Muscle of back (tissue), 13 donors: ENCODE measurements at places on chromosomes 3 and 15. TPM values are rescaled to one million over a fixed set of nuclear protein-coding genes. Genes with fewer than 3 reads are reported as not detected.

- no peak for DNase-seq
Measured at GRCh38 chr15:94272251-94272898, 41.0 kb downstream of the MCTP2 start.

DNA sequence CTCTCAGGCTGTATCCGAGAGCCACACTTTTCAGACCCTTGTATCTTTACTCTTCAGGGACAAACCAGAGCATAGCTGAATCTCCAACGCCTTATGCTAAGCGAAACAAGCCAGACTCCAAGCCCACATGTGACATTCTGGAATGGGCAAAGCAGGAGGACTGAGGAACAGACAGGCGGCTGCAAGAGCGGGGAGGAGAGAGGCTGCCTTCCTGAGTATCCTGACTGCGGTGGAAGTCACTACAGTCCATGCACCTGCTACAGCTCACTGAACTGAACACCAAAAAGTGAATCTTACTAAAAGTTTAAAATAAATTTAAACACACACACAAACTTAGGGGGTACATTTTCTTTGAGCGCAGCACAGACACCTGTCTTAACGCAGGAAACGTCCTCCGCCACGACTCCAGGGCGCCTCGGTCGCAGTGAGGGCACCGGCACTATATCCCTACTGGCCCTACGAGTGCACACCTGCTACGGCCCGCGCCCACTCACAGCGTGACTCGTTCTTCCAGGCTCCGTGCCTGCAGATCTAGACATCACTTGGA lies 1.4 kb downstream of the CYFIP1 start:
- no peak for DNase-seq

DNA sequence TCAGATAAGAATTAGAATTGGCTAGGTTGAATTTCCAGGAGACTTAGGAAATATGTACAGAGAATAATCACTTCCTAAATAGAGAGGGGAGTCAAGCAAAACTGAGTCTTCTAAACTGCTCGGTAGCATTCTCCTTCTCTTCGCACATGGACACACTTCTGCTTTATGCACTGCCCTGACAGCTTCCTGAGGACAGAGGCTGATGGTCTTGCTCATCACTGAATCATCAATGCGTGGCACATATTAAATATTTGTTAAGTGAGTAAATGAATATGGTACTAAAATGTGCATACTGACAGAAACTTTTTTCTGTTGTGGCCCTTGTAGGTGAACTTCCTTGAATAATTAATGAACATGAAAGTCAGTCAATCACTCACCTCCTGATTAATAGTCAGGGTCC lies 315.5 kb downstream of the FHIT start:
- DNase-seq, result no peak

The C15orf61 gene
- 6.7 TPM for polyA plus RNA-seq

The GOLGA6L4 gene
- 3.3 TPM for polyA plus RNA-seq

The CCR8 gene
- not detected for polyA plus RNA-seq

- DNase-seq, result no peak
Measured at GRCh38 chr3:12841970-12842328, 584 bp upstream of the RPL32 start.

- DNase-seq, result no peak
Measured at GRCh38 chr3:111229301-111229700, 157.7 kb downstream of the NECTIN3 start.

DNA sequence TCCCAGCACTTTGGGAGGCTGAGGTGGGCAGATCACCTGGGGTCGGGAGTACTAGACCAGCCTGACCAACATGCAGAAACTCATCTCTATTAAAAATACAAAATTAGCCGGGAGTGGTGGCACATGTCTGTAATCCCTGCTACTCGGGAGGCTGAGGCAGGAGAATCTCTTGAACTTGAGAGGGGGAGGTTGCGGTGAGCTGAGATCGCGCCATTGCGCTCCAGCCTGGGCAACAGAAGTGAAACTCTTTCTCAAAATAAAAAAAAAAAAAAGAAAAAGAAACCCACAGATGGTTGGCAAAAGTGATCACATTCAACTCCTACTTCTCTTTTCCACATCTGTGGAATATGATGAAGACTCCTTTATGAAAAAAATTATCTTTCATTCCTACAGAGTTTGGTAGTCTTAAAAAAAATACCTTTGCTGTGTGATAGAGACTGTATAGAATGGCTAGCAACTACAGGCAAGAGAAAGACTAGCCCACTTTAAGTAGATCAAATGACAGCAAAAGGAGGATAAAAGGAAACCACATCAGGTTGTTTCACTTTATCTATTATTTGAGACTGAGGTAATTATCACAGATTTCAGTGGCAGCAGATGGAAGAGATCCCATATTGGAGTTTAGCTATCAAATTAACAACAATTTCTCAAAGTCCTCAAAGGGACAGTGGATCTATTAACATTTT lies 172.9 kb upstream of the TSPAN3 start:
- DNase-seq, result no peak

- DNase-seq, result no peak
Measured at GRCh38 chr3:14481018-14481645, 59.0 kb downstream of the GRIP2 start.

DNA sequence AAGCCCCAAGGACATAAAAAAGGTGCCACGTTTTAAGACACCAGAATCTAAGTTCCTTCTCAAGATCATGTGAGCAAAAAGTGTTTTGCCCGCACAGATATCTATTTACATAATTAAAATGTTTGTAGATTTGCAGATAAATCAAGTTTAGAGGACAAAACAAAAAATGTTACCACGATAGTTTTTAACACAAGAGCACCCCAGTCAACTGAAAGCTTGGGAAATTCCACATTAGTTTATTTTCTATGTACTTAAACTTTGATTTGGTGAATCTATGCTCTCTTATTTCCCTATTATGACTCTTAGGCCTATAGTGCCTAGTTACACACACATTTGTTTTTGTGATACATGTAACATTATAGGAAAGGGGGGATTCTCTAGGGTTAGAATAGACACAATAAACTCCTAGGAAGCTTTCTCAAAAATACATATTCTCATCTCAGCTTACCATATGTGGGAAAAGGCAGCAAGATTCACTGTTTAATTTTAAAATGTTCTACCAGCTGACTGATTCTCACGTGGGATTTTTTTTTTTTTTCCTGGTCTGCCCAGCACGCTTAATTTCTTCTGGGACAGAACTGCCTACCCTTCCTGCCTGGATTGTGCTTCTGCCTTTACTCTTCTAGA lies 8.4 kb upstream of the LEKR1 start:
- DNase-seq, result no peak

The RBP2 gene
- polyA plus RNA-seq, result not detected

DNA sequence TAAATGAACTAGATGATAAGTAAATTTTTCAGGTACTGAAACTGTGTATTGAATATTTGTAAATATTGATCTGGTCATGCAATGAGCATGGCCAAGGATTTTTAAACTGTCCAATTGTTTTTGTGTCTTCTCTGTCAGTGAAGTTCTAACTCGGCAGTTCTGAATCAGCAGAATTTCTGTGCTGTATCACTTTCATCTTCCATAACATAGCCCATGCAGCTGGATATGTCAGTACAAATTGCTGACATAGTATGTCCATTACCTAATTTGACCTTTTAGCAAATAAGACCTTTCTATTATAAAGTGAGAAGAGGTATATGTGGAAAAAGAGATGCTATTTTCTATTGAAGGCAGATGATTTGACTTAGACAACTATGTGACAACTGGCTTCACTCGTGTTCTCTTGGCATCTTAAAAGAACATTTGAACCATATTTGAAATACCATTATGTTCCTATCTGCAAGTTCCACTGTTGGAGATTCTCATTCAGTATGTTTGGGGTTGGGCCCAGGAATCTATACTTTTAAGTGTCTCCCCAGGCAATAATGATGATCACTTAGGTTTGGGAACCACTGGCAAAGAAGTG lies 90.4 kb downstream of the CMSS1 start:
- DNase-seq, result no peak

The FAM107A gene
- polyA plus RNA-seq, result 1.6 TPM

GRCh38 chr15:36458411-36458810 lies 121.0 kb upstream of the CDIN1 start:
- no peak for DNase-seq

GRCh38 chr3:101850246-101851051 lies 1.1 kb downstream of the NFKBIZ start:
- peak; percentile 56 for DNase-seq

The UBAP1L gene
- 6.6 TPM for polyA plus RNA-seq

The ACP3 gene
- 0.24 TPM for polyA plus RNA-seq

DNA sequence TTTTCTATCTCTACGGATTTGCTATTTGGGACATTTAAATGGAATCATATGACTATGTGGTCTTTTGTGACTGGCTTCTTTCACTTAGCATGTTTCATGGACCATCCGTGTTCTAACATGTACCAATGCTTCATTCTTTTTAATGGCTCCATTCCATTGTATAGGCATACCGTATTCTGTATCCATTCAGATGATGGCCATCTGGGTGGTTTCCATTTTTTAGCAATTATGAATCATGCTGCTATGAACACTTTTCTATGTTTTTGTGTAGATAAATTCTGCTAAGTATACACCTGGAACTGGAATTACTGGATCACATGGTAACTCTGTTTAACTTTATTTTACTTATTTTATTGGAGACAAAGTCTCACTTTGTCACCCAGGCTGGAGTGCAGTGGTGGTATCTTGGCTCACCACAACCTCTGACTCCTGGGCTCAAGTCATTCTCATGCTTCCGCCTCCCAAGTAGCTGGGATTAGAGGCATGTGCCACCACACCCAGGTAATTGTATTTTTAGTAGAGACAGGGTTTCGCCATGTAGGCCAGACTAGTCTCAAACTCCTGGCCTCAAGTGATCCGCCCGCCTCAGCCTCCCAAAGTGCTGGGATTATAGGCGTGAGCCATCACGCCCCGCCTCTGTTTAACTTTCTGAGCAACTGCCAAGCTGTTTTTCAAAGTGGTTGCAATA lies 13.4 kb downstream of the UBP1 start:
- no peak for DNase-seq

- no peak for DNase-seq
Measured at GRCh38 chr15:34847598-34847997, 52.2 kb upstream of the ACTC1 start.

DNA sequence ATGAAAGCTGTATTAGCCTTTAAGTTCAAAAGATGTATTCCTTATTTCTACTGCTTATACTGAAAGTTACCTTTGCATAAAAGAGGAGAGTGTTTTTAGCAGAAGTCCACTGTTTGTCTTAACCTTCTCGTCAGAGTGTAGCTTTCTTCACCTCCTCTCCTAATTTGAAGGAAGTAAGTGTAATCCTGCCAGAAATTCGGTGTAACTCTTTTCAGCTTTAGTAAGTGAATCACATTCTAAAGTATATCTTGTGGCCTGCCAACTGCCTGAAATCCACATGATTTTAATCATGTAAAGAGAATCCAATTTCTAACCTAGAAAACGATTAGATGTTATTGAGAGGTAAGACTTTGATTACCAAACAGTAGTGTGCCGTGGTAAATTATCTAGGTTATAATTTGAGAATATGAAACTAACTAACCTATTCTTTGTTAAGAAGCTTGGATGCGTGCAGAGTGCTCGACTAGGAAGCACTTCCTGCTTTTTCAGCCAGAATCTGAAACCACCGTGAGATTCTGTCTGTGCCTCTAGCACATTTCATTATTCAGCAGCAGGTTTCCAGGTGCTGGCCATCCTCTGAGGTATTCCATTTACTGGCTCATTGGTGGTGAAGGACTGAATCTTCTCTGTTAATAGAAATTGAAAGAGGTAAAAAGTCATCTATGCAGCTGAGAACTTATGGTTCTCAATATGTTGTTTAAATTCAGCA lies 7.5 kb downstream of the GYG1 start:
- no peak for DNase-seq

The CD80 gene
- polyA plus RNA-seq, result not detected

The CRYGS gene
- 1.6 TPM for polyA plus RNA-seq

DNA sequence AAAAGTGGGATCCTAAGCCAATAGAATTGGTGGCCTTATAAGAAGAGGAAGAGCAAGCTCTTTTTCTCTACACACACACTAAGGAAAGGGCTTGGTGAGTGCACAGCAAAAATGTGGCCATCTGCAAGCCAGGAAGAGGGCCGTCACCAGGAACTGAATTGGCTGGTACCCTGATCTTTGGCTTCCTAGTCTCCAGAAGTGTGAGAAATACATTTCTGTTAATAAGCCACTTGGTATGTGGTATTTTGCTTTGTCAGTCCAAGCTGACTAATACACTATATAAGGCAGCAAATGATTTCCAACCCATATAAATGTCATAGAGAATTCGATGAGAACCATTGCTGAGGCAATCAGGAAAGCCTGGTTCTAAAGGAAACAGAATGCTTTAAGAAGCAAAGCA lies 816.3 kb upstream of the SEMA6D start:
- DNase-seq, result no peak

The PSTPIP1 gene
- 3.2 TPM for polyA plus RNA-seq

DNA sequence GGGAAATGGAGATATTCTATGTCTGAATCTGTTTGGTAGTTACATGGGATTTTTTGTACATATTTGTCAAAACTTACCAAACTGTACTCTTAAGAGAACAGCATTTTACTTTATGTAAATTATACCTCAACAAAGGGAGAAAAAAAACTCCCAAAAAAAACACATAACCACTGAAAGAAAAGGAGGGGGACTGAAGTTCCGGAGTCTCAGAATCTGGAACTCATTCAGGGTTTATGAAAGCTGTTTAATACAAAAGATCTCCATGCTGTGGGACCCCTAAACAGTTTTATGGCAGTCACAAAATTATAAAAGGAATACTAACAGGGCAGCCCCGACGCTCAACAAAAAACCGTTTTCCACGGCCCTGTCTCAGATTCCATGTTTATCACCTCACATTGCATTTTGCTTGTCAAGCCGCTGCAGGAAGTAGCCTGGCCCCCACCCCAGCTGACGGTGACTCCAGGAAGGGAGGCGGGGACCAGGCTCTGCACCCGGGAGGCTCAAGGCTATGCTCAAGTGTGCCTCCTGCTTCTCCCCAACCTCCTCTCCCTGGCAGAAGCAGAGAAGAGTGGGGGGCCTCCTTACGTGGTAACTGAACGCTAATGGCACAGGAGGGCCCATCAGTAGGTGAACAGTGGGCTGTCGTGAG lies 29.3 kb downstream of the RFT1 start:
- no peak for DNase-seq

GRCh38 chr15:65790694-65791334 lies 1.3 kb downstream of the DENND4A start:
- DNase-seq, result no peak

GRCh38 chr15:67685008-67685599 lies 140.2 kb upstream of the SKOR1 start:
- DNase-seq, result no peak

- DNase-seq, result no peak
Measured at GRCh38 chr15:64912379-64913325, 950 bp downstream of the ANKDD1A start.
